ENCODE measurements at places on chromosomes 13 and 19. TPM values are rescaled to one million over a fixed set of nuclear protein-coding genes. Genes with fewer than 3 reads are reported as not detected.

DNA sequence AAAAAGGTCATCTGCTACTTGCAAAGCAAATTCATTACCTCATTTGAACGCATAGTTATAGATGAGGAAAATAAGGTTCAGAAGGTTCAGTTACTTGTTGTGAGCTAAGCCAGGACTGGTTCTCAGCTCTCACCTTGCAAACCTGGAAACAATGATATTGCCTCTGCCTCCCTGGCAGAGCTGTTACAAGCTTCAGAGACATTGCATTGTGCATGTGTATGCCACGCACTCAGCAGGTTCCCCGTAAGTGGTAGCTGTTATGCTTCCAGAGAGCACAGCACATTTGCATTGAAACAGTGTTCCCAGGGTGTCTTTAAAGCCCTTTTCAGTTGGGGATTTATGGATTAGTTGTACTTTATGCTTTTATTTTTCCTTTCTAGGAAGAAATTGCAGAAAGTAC is 80.6 kb downstream of the DGKH start:
- no peak for DNase-seq

GRCh38 chr13:37666036-37666435 is 67.5 kb upstream of the POSTN start:
- no peak for DNase-seq

DNA sequence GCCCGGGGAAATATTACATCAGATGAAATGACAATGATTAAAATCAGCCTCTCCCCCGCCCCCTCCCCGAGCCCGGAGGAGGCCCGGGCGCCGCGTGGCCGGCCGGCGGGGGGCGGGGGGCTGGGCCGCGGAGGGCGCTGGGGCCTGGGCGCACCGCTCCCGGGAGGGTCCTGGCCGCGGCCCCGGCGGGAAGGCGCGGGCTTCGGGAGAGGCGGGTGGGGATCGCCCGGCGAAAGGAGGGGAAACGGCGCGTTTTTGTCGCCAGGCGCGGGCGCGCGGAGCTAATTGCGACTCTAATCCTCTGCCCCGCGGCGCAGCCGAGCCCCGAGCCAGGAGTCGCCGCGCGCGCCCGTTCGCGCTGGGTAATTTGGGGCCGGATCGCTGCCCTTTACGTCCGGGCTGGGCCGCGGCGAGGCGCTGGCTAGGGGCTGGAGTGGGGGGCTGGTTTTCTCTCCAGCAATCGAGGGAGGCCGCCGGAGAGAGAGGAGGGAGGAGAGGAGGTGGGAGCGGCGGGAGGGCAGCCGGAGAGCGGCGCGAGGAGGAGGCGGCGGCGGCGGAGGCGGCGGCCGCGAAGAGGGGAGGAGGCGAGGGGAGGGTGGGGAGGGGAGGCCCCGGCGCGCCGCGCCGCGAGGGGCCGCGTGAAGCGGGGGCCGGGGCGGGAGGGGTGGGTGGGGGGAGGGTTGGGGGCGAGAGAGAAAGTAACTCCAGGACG is at the start of gene KCTD15:
KCTD15 (plus strand) TSS at position 707 of the 712 bp plus-strand sequence. CDS start 3,585 bp downstream, outside the sequence.
- DNase-seq, result peak; percentile 66

DNA sequence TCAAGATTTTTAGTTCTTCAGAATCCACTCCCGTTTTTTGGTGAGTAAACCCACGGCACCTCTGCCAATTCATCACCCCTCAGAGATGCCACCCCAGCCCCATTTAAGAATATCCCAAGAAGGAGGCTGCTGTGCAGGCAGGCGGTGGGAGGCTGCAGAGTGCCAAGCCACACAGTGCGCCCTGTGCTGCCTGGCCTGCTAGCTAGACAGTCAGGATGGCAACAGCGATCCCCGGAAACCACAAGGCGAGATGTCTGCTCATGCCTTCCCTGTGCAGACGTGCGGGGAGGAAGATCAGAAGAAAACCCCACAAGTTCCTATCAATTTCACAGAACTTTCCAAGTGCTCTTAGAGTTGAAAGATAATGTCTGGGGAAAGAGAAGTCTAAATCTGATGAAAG is 64.8 kb upstream of the GPR183 start:
- DNase-seq, result no peak

- no peak for DNase-seq
Measured at GRCh38 chr19:15453906-15454860, 4.4 kb upstream of the WIZ start.

DNA sequence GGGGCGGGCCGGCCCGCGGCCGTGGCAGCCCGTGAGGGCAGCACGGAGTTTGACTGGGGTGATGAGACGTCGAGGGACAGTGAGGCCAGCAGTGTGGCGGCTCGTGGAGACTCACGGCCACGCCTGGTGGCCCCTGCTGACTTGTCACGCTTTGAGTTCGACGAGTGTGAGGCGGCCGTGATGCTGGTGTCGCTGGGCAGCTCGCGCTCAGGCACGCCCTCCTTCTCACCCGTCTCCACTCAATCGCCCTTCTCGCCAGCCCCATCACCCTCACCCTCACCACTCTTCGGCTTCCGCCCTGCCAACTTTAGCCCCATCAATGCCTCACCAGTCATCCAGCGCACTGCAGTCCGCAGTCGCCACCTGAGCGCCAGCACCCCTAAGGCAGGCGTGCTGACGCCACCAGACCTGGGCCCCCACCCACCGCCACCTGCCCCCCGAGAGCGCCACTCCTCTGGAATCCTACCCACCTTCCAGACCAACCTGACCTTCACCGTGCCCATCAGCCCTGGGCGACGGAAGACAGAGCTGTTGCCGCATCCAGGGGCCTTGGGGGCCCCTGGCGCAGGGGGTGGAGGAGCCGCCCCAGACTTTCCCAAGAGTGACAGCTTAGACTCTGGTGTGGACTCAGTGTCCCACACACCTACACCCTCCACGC is 4.5 kb downstream of the CIC start:
- no peak for DNase-seq

Gene MADCAM1
- total RNA-seq, result not detected

Gene LCP1
- total RNA-seq, result 7.9 TPM

Gene PLIN5
- 0.15 TPM for total RNA-seq

Gene LRG1
- total RNA-seq, result 0.69 TPM

Data from Daoy (cell line).